Airway epithelial cell (primary cell): ENCODE measurements at places on chromosomes 3 and 15. TPM values are rescaled to one million over a fixed set of nuclear protein-coding genes. Genes with fewer than 3 reads are reported as not detected.

Gene CELSR3
- 0.60 and 1.1 TPM in 2 replicates for total RNA-seq

Gene GATM
- total RNA-seq, result 0.37 and 1.2 TPM in 2 replicates

Gene CYB561D2
- total RNA-seq, result 24.9 and 28.8 TPM in 2 replicates

Gene MED12L
- 0.05 and 0.07 TPM in 2 replicates for total RNA-seq

Gene TBC1D21
- not detected in 2 replicates for total RNA-seq

Gene LMAN1L
- not detected in 2 replicates for total RNA-seq

Gene PRR20G
- not detected in 2 replicates for total RNA-seq

Gene POPDC2
- total RNA-seq, result 0.14 and 0.65 TPM in 2 replicates

Gene SCN11A
- not detected in 2 replicates for total RNA-seq

Gene SEMA7A
- total RNA-seq, result 20.0 and 20.7 TPM in 2 replicates

Gene CCR2
- not detected in 2 replicates for total RNA-seq

Gene SLC28A2
- not detected in 2 replicates for total RNA-seq

Gene SST
- not detected in 2 replicates for total RNA-seq

Gene DPPA4
- not detected in 2 replicates for total RNA-seq

Gene EIF2A
- 73.9 and 158 TPM in 2 replicates for total RNA-seq

Gene BNC1
- 47.4 and 74.7 TPM in 2 replicates for total RNA-seq

Gene NOX5
- total RNA-seq, result 0.14 TPM in 1 of 2 replicates, not detected in the other

Gene CHRD
- not detected in 2 replicates for total RNA-seq

Gene MEX3B
- 2.0 and 3.4 TPM in 2 replicates for total RNA-seq

Gene ROBO2
- total RNA-seq, result 0.05 and 0.28 TPM in 2 replicates

Gene AMOTL2
- 50.8 and 65.5 TPM in 2 replicates for total RNA-seq

Gene RLBP1
- not detected in 2 replicates for total RNA-seq
